ENCODE measurements at places on chromosomes 6 and 20.

DNA sequence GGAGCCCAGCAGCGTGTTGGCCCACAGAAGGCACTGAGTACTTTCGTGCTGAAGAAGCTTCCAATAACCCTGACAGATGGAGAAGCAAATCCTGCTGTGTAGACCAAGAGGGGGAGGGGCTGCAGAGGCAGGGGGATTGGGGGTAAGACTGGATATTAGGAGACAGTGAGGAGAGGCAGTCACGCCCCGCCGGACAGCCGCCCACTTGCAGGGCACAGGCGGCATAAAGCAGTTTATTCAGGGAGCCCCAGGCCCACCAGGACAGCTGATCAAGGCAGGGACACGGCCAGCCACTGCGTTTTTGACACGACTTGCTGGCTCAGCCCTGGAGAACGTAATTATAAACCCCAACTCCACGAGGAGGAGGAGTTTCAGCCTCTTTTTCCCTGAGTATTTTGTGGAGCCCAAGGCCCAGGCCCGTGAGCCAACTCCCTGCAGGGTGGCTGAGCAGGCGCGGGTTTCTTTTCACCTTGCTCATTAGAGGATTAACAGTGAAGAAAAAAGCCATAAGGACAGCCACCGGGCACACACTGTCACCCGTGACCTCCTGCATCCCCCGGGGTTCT lies 177.9 kb downstream of the TFAP2C start:
- no peak for DNase-seq

- no peak for DNase-seq
Observed at GRCh38 chr20:63417097-63417737, 55.2 kb downstream of the KCNQ2 start.

DNA sequence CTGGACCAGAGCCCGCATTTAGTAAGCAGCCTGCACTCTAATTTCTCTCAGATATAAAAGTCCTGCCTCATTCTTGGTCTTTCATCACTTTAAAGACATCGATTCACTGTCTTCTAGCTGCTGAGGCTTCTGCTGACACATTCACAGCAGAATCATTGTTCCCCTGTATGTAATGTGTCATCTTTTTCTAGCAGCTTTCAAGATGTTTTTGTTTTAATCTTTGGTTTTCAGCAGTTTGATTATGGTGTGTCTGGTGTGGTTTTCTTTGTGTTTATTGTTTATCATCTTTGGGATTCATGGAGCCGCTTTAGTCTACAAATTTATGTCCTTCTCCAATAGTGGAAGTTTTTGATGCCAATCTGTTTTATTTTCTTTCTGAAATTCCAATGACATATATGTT lies 157.3 kb upstream of the STMND1 start:
- DNase-seq, result no peak

GRCh38 chr6:69985180-69985579 lies 118.8 kb downstream of the COL19A1 start:
- DNase-seq, result no peak

DNA sequence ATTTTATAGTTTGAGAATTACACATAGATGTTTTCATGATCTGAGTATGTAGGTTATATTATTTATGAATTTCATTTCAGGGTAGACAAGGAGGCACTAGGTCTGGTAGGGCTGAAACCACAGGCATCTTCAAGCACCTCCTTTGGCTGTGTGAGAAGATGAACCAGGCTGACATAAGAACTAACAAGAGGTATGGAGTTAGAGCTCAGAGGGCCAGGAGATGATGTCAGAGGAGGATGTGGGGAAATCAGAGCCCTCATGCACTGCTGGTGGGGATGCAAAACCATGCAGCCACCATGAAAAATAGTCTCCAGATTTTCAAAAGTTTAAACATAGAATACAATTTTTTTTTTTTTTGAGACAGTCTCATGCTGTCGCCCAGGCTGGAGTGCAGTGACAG lies 13.6 kb upstream of the RIPOR3 start:
- DNase-seq, result no peak

DNA sequence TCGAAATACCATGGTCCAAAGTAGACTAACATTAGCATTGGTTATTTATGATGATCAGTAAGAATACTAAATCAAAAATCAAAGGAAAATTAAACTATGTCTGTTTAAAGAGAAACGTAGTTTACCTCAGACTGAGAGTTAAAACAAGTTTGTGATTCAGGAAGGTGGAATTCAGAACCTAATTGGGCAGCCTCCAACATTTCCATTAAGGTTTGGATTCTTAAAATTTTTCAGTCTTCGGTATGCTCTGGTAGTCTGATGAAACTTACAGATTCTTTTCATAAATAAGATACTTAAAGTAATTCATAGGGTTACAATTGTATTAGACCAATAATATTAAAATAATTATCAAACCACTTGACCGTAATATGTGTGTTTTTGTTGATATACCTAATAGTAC lies 18.6 kb downstream of the HFE start:
- DNase-seq, result no peak

GRCh38 chr6:53837865-53838769 lies 43.3 kb downstream of the LRRC1 start:
- DNase-seq, result no peak

DNA sequence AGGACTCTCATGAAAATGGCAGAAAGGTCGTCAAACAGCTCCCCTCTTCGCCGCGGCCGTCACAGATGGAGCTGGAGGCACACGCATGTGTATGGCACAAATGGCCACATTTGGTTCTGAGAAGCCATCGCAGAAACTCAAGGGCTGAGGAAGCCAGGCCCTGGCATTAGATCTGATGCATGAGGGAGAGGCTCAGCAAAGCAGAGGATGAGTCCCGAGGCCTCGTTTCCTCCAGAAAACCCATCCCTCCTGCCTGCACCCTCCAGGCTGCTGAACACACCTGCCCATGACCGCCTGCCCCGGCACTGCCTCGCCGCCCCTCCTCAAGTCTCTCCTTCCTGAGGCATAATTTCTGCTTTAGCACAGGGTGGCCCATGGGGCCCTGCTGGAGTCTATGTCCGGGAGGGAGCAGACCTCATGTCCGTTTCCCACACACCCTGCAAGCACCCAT lies 240.3 kb downstream of the DLL1 start:
- DNase-seq, result no peak

GRCh38 chr6:12801141-12801540 lies 84.6 kb downstream of the PHACTR1 start:
- no peak for DNase-seq

GRCh38 chr20:18712882-18713281 lies 100.7 kb upstream of the SCP2D1 start:
- DNase-seq, result no peak

DNA sequence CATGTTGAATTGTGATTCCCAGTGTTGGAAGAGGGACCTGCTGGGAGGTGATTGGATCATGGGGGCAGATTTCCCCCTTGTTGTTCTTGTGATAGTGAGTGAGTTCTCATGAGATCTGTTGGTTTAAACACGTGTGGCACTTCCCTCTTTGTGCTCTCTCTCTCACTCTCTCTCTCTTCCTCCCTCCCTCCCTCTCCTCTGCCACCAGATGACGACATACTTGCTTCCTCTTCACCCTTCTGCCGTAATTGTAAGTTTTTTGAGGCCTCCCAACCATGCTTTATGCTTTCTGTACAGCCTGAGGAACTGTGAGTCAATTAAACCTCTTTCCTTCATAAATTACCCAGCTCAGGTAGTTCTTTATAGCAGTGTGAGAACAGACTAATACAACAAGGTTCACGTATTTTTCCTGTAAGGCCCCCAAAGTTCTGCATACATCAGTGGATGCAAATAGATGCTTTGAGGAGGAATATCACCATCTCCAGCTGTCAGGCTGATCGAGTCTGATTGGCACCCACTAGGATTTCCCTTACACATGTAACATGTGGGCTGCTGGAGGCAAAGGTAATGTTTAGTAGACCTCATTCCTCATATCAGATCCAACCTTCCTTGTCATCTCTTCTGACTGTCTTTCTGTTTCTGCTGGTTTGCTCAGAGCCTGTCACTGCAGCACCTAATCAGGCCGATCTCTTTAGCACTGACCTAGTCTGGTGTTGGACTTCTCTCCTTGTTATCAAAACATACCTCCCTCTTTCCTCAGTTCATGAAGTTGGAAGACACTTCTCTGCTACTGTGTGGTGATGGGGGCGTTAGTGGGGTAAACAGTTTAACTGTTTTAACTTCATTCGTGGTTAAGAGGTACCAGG lies 54.3 kb upstream of the BACH2 start:
- DNase-seq, result peak; percentile 11

- DNase-seq, result no peak
Observed at GRCh38 chr6:107736713-107737396, 87.3 kb downstream of the SCML4 start.

GRCh38 chr20:38395165-38395564 lies 40.0 kb downstream of the SNHG17 start:
- no peak for DNase-seq

DNA sequence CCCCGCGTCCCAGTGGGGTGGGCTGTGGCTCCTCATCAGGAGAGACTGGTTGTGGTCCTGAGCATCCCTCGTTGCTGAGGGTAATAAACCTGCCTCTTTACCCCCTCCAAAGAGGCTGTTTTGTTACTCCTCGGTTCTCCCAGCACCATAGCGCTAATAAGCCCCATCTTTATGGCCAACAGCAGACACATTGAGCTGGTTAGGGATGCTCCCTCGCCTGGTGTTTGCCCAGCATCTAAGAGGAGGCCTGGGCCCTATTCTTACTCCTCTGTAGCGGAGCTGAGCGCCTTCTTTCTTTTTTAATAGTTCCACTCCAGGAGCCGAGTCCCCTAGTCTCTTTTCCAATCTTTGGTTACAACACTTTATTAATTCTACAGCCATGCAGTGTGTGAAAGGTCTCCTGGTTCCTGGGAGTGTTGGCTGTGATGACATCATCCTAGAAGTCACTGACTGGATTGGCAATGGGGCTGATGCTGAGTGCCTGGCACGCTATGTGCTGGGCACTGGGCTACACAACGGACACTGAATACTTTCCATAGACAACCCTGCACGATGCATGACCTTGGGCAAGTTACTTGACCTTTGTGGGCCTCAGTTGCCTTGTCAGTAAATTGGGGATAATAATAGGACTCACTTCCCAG lies 50.6 kb upstream of the CCDC167 start:
- no peak for DNase-seq

GRCh38 chr6:89574910-89575561 lies 63.5 kb downstream of the LYRM2 start:
- no peak for DNase-seq

DNA sequence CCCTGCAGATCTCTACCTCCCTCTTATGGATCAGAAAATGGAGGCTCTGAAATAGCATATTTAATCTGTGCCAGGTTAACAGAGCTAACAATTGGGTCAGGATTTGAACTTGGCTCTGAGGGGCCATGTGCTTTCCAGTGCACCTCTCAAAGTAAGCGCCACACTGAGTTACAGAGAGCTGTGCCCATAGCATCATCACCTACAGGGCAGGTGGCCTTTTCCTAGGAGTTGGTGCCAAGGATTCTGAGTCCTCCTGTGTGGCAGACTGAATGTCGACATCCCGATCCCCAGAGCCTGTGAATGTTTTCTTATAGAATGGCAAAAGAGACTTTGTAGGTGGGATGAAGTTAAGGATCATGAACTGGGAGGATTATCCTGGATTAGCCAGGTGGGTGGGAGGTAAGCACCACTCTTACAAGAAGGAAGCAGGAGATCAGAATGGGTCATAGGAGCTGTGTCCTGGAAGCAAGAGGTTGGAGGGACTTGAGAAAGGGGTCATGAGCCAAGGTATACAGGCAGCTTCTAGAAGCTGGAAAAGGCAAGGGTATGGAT lies 68.0 kb upstream of the TBC1D7 start:
- DNase-seq, result no peak

GRCh38 chr6:53773044-53773696 lies 21.6 kb upstream of the LRRC1 start:
- DNase-seq, result no peak

- DNase-seq, result no peak
Observed at GRCh38 chr6:134376785-134377184, 58.9 kb upstream of the SGK1 start.

- no peak for DNase-seq
Observed at GRCh38 chr20:53739799-53740785, 146.5 kb upstream of the ZNF217 start.

DNA sequence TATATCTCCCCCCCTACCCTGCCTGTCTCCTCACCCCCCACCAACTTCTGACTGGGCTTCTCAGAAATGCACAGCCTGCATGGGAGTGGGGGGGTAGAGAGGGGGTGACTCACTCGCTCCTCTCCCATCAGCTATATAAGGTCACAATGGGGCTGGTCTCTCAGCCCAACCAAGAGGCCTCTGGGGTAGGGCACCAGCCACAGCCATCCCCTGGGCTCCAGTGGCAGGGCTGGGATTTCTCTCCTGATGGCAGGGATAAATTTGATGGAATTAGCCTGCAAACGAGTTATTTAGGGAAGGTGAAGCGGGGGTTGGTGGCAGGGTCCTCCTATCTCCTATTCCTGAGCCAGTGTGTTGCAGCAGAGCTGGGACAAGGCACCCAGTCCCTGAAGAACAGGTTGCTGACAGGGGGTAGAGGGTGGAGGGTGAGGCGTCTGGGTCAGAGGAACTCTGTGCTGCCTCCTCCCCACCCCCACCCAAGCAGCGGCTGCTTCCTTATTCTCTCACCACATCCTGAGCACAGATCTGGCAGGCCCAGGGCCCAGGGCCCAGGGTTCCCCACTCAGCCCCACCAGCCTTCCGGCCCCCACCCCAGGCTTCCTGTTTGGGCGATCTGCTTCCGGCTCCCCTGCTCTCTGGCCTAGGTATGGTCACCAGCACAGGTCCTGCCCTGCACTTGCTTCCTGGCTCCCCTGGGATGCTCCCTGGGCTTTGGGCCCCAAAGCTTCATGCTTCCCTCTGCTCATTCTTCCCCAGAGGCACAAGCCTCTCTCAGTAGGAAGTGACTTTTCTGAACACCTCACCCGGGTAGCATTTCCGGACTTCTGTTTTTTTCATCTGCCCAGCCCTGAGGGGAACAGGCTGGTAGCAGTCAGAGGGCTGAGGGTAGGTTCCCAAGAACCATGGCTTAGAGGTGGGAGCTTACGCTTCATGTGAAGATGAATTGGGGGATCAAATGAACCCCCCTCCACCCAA lies 4.0 kb downstream of the PPP1R18 start:
- DNase-seq, result peak; percentile 76

DNA sequence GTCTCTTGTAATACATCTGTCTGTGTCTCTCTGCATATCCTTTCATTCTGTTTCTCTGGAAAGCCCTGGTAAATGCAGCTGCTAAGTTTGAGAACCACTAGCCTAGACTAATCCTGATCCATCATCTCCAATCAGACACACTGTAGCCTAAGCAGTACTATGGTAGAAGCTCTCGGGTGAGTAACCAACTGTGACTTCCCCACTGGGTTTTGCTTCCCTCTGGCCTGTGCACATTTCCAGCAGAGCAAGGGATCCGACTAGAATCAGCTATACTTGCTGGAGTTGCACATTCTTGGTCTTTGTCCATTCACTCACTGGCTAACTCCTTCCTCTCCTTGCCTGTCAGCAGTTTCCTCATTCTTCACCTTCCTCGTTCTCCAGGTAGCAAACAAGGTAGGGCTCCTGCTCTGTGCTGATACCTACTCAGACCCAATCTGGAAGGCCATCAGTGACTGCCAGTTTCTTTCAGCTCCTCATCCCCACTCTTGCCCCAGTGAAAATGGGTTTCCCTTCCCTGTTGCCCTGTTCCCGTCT lies 184.2 kb downstream of the PLCB4 start:
- no peak for DNase-seq
